ENCODE measurements at places on chromosomes 1 and 21.
A peak's percentile ranks its signal among the peaks of the same experiment; 100 is the strongest.

DNA sequence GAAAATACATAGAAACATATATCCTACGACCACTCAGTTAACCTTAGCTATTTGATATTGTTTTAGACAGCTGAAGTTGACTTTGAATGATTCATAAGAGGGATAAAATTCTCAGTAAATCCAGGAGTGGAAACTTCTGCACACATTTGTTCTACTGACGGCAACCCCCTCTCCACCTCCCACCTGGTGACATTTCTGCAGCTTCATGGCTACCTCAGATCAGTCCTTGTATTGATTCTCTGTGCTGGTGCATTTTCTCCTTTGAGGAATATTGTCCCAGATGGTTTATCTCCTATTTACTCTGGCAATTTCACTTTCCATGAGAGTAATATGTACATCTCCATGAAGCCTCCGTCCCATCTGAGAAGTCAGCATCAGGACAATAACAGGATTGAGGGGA lies 57.7 kb upstream of the COA6 start:
- DNase-seq, result no peak

DNA sequence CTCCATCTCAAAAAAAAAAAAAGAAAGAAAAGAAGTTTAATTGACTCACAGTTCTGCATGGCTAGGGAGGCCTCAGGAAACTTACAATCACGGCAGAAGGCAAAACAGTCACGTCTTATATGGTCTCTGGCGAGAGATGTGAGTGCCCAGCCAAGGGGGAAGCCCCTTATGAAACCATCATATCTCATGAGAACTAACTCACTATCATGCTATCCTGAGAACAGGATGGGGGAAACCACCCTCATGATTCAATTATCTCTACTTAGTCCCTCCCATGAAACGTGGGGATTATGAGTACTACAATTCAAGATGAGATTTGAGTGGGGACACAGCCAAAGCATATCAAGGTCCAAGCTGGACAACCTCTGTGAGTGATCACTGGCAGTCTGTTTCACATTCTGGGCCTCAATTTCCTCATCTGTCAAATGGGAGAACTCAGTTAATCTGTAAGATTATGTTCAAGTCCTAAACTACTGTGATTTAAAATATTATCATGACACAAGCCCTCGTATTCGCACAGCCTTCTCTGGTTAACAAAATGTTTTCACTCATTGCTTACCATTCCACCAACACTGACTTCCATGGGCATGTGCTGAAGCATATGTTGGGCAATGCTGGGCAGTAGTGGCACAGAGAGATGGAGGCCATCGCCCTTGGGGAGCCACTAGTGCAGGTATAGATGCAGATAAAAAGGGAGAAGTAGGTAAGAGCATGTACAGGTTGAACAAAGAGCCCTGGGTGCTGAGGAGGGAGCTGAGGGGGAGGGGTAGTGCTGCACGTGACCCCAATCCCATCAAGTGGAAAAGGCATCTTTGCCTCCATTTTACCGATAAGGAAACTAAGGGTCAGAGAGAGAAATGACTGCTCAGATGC lies 46.2 kb upstream of the SLC2A1 start:
- no peak for DNase-seq

- no peak for DNase-seq
These were observed 7.7 kb upstream of the MFSD2A start for GRCh38 chr1:39947260-39947659.

DNA sequence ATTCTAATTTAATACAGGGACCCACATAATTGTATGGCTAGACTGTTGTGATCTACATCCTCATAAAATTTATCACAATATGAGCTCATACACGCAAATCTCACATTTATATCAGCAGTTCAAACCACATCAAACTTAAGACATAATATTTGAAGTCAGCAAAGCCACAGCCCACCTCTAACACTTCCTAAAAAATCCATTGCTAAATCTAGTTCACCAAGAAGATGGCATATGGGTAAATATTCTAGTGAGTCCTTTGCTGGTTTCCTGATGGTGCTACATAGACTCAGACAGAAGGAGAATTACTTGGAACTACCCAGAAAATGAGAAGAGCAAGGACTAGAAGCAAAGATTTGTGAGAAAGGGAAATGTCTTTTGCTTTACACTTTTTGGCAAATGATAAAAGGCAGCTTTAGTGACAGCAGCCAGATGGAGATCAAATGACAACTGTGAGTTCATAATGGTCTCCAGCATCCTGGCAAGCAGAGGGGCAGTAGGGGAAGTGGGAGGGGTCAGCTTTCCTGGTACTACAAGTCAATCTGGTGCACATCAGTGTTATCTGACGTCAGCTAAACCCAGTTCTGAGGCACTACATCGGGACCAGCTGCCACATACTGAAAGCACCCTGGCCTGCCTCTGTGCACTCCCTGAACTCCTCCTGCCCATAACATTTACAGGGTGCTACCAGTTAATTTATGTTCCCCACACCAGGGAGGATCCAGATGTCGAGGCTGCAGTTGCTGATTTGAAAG lies 10.6 kb upstream of the GADD45A start:
- DNase-seq, result peak; percentile 65

DNA sequence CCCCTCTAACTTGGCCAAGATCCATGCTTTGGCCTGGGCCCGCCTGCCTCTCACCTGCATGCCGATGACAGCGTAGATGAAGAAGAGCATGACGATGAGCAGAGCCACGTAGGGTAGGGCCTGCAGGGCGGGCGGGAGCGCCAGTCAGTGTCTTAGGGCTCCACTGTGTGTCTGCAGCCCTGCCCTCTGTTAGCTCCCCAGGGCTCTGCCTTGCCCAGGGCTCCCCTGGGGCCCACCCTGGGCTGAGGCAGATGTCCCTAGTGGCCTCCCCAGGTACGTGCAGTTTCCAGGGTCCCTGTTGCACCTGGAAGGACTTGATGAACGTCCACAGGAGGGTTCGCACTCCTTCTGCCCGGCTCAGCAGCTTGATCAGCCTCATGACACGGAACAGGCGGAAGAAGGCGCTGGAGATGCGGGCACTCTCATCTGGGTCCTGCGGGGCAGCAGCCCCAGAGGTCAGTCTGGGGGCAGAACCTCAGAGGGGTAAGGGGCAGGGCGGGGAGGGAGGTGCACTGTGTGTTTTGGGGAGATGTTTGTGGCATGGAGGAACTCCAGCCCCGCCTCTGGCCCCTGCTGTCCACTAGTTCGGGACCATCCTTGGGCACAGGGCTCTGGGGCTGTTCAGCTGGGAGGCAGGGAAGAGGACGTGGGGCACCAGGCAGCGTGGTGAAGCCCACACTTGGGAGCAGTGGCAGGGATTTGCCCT lies 29.8 kb upstream of the KIF21B start:
- DNase-seq, result no peak

DNA sequence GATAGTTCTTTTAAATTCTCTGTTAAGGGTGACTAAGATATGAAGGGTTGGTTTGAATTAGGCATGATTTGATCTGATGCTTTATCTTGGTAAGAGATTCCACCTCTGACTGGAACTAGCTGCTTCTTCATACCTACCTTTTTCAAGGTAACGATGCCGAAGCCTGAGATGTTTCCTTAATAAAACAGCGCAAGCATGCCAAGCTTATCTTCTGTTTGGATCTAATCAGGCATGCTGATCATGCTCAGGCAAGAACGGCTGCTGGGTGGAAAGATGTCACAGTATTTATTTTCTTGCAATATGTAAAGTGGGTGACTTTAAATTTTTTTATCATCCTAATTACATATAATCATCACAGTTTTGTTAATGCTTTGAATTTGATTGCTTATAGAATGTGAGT lies 148.7 kb downstream of the ADGRL2 start:
- DNase-seq, result no peak

GRCh38 chr21:41769521-41769920 lies 2.7 kb upstream of the RIPK4 start:
- no peak for DNase-seq

- DNase-seq, result peak; percentile 26
These were observed 328.5 kb downstream of the TBX15 start for GRCh38 chr1:118659646-118660045.

- no peak for DNase-seq
These were observed 265.1 kb upstream of the CAMK1G start for GRCh38 chr1:209318181-209319056.

GRCh38 chr21:23356905-23357304 lies 2250.4 kb downstream of the MRPL39 start:
- no peak for DNase-seq

- peak; percentile 53 for DNase-seq
These were observed 610 bp downstream of the RBM8A start for GRCh38 chr1:145926686-145927062.

DNA sequence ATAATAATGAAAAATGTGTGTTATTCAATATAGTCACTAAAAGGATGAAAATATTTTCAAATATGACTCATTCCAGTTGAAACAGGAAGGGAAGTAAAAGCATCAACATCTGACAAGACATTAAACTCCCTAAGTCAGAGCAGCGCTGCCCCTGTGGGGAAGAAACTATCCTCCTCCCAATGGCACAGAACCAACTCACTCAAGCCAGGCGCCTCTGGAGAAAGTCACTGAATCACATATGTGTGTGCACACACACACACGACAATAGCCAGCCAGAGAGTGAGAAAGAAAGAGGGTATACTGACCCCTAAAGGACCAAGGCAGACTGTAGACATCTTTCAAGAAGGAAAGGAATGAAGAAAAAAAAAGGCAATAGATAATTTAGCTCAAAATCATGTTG lies 126.9 kb downstream of the SETD4 start:
- DNase-seq, result no peak

GRCh38 chr21:28805885-28806284 lies 186.8 kb downstream of the LTN1 start:
- DNase-seq, result no peak

DNA sequence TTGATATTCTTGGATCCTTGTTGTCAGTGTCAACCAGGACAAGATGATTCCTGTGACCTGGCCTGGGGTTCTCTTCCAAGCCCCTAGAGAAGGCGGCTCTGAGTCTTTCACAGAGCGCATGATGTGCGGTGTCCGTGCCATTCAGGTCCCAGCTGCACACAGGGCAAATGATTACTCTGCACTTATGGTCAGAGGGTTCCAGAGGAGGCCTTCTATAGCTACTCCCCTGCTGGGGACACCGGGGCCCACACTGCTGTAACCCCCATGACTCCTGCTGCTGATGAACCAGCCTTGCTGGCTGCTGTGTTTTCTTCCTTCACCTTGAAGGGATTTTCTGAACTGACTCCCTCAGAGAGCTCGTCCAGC lies 1.5 kb downstream of the PTGFRN start:
- DNase-seq, result no peak

DNA sequence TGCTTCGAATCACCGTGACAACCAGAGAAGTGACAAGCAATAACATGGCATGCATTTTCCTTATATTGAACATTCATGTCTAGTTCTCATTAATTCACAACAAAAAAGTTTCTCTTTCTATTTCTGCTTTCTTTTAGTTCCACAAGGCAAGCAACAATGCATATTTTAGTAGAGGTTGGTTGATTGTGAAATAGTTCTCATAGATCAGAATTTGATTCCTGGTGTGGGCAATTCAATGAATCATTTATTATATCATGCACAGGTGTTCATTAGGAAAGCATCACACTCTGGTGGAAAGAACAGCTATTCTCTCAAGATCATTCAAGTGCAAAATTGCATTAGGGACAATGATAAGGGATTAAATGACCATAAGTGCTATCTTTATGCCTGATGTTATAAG lies 980.9 kb downstream of the BRINP3 start:
- no peak for DNase-seq

GRCh38 chr1:233514946-233515391 lies 98.9 kb upstream of the KCNK1 start:
- DNase-seq, result no peak

GRCh38 chr1:9388335-9389180 lies 95.9 kb downstream of the SPSB1 start:
- DNase-seq, result peak; percentile 80

- DNase-seq, result no peak
These were observed 115.8 kb upstream of the PBX1 start for GRCh38 chr1:164443166-164443565.

- DNase-seq, result no peak
These were observed 28.6 kb downstream of the TRIM67 start for GRCh38 chr1:231190456-231190855.

- DNase-seq, result no peak
These were observed 57.2 kb downstream of the TNN start for GRCh38 chr1:175124861-175125260.

DNA sequence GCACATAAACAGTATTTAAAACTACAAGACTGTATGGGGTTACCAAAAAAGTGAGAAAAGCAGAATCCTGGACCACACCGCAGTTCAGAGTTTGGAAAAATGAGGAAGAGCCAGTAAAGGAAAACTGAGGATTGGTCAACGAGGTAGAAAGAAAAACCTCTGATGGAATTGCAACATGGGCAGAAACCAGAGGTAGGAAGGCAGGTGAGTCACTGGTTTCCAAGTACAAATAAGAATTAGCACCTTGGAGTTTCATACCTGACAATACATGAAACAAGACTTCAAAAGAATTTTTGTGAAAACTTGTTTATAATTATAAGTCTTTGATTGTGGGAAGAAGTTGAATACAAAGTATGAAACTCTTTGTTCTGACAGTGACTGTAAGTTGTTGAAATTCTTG lies 533.7 kb upstream of the DAB1 start:
- DNase-seq, result no peak

DNA sequence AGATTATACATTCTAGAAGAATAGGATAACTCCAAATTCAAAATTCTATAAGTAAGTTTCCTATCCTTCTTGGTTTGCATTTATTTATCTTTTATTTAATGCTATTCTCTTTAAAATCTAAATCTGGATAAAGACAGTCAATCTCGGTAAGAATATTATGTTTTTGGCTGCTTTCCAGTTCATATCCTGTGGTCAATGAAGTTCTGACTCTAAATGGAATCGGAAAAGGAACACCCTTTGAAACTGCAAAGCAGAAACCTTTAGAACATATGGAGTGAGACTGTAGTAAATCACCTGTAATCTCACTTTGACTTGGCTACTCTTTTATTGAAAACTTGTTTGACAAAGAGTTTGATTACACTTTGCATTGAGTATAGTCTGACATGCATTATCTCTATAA lies 85.2 kb downstream of the KIFAP3 start:
- no peak for DNase-seq

GRCh38 chr1:160367516-160367900 lies 637 bp downstream of the NHLH1 start:
- no peak for DNase-seq

- DNase-seq, result peak; percentile 3
These were observed 6.6 kb upstream of the PRRX1 start for GRCh38 chr1:170657275-170657853.

GRCh38 chr1:78619446-78619802 lies 824 bp upstream of the IFI44L start:
- no peak for DNase-seq

GRCh38 chr1:68442822-68443556 lies 6.8 kb downstream of the RPE65 start:
- no peak for DNase-seq

- DNase-seq, result no peak
These were observed 9.6 kb upstream of the PIGK start for GRCh38 chr1:77228836-77229235.

- DNase-seq, result no peak
These were observed 11.4 kb upstream of the SLC2A5 start for GRCh38 chr1:9080705-9081291.

GRCh38 chr1:214413315-214413714 lies 132.4 kb downstream of the SMYD2 start:
- no peak for DNase-seq
